ENCODE measurements at places on chromosomes 2 and 18. TPM values are rescaled to one million over a fixed set of nuclear protein-coding genes. Genes with fewer than 3 reads are reported as not detected.
A peak's percentile ranks its signal among the peaks of the same experiment; 100 is the strongest.

- DNase-seq = no peak
Measured at GRCh38 chr2:172647439-172647838, 88.2 kb upstream of the RAPGEF4 start.

SERPINB2 gene
- not detected for total RNA-seq

DPP4 gene
- total RNA-seq = 4.3 TPM

DNA sequence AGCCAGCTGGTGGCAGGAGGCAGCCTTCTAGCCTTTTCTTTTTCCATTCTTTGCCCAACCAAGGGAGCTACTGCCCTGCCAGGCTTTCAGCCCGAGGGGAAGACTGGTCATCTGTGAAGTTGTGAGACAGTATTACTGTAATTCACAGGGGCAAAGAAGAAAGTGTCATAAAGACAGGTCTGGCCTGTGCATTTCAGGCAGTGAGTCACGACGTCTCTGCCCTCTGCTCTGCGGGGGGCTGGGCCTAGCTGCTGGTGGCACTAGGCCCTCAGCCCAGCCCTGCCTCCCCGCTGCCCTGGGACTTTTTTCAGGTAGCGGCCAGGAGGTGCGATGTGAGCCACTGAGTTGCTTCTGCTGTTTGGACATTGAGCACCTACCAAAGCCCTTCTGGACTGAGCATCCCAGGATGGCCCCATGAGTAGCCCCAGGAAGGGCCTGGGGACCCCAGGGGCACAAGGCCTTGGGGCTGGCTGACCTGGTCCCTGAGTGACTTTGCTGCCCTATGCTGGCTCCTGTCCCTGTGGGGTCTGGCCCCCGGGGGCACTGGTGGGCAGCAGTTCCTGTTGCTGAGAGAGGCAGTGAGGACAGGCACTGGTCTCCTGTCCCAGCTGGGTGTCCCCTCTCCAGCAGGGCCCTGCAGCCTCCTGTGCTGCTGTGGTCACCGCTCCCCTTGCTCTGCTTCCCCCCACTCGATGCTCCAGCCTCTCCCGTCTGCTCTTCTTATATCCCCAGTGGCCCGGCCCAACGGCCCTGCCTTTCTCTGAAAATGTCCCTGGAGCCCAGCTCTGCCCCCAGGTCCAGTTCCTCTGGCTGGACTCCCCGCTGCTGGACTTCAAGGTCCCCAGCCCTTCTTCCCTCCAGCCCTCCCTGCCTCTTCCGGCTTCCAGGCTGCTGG is 7.0 kb downstream of the INHBB start:
- peak; percentile 69 for DNase-seq
